GM13976 (cell line): ENCODE measurements at places on chromosomes 12 and 14.
A peak's percentile ranks its signal among the peaks of the same experiment; 100 is the strongest.

GRCh38 chr14:83164016-83164415, 1630.4 kb upstream of the SEL1L start:
- DNase-seq, result no peak

GRCh38 chr14:20602583-20602982, 11.4 kb upstream of the RNASE12 start:
- no peak for DNase-seq

DNA sequence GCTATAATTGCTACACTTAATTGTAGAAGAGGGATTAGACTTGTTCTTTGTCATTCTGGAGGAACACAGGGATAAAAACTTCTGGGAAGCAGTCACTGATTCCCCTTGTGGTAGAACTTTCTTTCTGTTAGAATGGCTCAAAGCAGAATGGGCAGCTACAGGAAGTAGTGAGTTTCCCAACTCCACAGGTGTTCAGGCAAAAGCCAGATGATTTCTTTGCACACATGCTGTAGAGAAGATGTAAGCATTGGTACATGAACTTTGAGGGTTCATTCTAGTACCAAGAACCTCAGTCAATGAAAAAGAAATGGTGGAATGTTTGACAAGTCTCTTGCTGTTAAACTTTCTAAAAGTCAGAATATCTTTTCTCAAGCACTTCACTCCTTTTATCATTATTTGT, 4.3 kb downstream of the NDUFA9 start:
- no peak for DNase-seq

DNA sequence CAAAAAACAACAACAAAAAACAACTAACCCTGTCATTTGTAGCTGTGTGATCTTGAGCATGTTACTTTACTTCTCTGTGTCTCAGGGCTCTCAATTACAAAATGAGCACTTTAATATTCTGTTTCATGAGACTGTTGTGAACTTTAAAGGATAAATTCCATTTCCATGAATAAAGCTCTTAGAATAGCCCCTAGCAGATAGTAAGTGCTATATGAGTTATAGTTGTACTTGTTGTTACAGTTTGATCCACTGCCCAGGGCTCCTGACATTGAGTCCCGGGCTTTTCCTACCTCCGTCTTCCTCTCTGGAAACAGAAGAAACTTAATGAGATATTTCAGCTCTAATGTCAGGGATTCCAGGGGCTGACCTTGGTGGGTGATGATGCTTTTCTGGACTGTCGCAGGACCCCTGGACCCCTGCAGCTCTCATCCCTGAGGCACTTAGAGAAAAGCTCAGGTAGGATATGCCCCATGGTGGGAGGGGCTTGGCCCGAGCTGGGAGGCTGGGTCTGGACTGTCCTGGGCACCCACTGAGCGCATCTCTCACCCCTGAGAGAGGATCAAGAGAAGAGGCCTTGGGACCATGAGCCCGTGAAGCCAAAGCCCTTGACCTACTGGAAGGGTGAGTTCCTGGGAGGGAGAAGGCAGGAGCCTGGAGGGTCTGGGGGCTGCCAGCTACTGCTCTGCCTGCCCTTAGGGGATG, 5.1 kb downstream of the P3H3 start:
- DNase-seq, result no peak

DNA sequence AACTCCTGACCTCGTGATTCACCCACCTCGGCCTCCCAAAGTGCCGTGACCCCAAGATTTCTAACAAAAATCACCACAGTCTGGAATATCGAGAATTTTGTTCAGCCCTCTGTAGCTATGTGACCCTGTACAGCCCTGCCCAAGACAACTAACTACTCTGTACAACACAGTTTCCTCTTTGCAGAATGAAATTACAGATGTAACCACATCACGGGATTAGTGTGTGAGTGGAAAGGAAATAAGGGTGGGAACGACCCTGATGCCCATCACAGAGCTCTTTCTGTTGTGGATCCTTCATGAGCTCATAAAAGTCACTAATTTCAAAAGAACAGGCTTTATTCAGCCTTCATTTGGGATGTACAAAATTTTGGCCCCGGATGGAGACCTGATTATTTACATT, 50.5 kb upstream of the KRR1 start:
- no peak for DNase-seq

DNA sequence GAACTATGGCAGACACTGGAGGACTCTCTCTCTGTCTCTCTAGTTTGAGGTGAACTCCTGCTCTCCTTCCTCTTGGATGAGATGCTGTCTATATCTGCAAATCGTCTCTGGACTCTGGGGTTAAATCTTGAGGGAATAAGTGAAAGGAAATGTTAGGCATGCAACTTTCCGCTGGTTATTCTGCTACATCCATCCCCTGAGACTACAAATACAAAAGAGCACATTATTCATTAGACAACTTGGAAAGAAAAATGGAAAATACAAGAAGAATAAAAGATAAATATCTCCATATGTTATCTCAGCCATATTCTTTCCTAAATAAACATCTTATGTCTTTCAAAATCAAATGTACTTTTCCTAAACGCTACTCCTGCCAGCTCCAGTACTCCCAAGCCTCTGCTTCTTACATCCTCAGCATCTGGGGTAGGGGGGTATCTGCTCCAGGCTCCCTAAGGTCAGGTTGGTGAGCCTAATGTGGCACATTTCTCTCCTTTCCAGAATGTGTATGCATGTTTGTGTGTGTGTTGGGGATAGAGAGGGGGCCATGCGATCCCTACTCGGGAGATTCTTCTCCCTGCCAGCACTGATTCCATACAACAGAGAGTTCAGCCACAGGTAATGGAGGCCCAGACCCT, 102.9 kb upstream of the FSCB start:
- no peak for DNase-seq

DNA sequence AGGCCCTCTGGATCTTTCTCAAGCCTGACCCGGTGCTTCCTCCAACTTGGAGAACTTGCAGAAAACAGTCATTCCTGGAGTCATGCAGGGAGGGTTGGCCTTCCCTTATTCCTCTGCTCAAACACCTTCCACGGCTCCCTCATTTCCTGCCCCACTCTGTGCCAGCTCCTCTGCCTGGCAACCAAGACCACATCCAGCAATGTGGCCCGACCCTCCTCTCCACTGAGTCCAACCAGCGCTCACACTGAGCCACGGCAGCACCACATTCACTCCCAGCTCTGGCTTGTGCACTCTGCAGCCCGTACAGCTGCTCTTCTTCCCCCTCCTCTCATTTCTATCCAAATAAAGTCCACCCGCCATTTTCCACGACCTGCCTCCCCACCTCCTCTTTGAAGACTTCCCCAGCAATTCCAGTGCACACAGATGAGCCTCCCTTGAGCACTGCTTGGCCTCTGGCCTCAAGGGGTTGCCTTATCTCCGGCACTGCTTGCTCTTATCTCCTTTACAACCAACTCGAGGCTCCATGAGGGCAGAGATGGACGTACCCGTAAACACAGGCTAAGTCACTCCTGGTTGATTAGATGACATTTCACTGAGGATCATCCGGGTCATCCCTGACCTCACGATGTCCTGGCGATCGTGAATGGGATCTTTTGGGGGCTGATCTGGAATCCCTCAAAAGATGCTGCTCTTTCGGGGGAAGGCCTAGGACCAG, 5.4 kb downstream of the PGF start:
- DNase-seq, result no peak

DNA sequence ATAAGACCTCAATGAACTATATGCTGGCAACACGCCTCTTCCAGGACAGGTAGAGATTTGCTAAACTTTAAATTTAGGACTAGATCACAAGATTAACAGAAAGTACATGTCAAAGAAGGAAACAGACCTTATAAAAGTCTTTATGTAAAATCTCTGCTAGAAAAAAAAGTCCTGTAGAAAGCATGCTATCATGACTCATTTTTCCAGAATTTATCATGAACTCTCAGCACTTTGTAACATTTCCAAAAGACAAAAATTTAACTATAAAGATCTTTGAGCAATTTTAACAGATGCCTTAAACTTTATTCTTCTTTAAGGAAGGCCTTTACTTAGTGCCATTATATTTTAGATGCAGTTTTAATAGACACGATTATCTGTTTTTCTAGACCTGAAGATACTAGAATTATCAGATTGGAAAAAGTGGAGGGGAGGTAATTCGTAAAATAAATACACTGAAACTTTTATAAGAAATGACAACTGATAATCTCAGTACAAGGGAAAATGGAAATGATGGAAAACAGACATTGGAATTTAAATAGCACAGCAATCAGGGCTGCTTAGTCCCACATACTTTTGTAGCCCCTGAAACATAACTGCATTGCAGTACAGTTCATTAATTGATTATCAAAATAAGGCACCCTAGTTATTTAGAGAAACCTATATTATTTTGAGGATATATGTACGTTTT, 92.0 kb downstream of the TTLL5 start:
- no peak for DNase-seq

GRCh38 chr14:22973217-22974032, 8.9 kb downstream of the AJUBA start:
- DNase-seq, result peak; percentile 65

GRCh38 chr14:30706704-30707103, 84.6 kb downstream of the SCFD1 start:
- no peak for DNase-seq

DNA sequence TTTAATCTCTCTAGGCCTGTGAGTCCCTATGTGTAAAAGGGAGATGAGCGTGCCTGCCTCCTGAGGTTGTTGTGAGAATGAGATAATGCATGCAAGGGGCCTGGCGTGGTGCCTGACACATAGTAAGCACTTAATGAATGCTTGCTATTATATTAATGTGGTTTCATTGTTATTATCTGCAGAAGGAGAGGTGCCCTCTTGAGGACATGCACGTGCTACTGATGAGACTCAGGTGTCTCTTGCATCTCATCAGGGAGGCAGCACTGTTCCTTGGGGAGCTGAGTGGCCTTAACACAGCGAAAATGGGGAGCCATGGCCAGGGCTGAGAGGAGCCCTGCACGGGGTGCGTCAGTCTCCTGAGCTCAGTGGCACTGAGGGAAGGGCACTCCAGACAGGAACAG, 29.9 kb upstream of the BCDIN3D start:
- no peak for DNase-seq

- DNase-seq, result no peak
Measured at GRCh38 chr12:71607494-71608330, 55.9 kb downstream of the ZFC3H1 start.

DNA sequence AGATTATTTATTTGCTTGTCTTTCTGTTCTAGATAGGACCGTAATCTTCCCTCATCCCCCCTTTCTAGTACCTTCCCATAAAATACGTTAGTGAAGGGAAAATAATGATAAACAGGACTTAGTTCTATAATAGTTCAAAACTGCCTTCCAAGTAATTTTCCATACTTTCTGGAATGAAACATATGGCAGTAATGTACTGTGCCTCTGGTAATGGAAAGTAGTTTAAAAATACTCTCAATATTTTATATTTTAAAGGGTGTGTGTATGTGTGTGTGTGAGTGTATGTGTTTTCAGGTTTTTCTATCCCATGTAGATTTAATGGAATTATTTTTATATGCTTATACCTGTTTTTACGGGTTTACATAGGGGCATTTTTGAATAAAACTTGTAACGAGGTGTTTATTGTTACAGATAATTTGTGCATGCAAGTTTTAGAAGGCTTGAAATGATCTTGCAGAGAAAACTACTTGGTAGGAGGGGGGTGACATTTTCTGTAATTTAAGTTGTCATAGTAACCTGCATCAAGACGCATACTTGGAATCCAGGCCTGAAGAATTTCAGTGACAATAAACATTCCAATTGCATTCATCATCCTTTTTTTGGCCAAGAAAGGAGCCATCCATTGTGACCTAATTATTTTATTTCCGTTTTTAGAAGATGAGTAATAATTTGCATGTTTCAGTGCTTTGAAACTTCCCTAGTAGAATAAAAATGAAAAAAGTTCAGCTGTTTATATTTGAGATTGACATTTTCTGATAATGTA, 38.9 kb downstream of the RASSF8 start:
- no peak for DNase-seq

DNA sequence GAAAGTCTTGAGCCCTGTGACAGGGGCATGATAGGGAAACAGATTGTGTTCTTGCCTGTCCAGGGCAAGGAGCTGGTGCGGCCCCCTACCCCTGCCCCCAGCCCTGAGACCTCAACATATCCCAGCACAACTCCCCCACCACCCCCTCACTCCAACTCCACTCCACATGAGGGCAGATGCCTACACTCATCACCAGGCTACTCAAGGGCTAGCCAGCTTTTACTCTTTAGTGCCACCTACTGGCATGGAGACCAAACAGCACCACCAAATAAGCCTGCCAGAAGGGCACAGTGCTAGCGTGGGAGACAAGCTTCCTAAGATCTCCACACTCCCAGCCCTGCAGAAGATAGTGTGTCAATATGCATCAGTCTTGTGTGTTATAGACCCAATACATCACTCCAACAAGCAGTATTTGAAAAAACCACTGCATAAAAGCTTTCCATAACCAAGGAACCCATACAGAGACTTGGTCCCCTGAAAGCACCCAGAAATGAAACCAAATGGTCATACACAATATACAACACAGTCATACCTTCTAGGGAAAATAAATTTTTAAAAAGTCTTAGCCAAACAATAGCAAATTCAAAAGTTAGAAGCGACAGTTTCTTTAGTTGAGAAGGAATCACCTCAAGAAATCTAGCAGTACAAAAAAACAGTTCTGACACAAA, 154.4 kb downstream of the KCNK10 start:
- peak; percentile 60 for DNase-seq

GRCh38 chr14:35159742-35160409, 37.5 kb downstream of the PRORP start:
- no peak for DNase-seq

DNA sequence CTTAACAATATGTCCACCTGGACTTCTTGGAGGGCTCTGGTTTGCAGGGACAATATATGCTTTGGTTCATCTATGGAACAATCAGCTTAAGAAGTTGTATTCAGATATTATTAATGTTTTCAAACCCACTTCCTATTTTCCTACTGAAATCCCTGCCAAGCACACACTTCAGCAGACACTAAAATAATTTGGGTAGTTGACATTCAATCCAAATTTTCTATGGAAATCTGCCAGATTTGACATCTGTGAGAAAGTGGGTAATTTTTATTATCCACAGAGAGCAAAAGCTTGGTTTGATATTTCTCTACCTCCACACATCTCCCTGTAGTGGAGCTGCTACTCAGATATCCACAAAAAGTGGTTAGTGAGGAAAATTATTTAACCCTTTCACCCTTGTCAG, 378.8 kb upstream of the SOX5 start:
- DNase-seq, result no peak

- no peak for DNase-seq
Measured at GRCh38 chr14:57884175-57884574, 18.3 kb upstream of the SLC35F4 start.

DNA sequence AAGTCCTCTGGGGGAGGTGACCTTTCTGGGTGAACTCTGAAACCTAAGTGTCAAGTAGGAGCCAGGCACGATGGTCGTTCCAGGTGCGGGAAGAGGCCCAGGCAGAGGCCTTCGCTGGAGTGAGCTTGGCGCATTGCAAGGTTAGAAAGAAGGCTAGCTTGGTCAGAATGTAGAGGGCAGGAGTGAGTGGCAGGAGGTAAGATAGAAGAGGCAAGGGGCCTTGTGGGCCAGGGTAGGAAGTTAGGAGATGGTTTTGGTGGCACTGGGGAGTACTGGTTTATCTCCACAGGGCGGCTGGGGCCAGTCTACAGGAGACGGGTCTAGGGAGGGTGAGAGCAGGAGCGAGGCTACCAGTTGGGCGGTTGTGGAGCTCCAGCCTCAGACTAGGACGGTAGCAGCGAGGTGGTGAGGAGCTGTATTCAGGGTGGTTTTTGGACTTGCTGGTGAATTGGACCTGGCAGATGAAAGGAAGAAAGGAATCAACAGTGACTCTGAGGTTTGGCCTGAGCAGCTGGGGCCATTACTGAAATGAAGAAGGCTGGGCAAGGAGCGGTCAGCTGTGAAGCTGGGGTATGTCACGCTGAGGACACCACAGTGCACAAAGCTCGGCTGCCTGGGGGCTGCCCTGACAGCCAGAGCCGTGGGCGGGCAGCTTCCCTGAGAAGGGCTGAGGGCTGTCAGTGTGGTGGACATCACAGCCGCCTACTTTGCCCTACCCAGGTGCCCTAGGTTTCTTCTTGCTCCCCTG, 9.0 kb downstream of the MLXIP start:
- no peak for DNase-seq
